Frontal cortex (tissue), 4 donors: ENCODE measurements at places on chromosomes 1 and 21.

DNA sequence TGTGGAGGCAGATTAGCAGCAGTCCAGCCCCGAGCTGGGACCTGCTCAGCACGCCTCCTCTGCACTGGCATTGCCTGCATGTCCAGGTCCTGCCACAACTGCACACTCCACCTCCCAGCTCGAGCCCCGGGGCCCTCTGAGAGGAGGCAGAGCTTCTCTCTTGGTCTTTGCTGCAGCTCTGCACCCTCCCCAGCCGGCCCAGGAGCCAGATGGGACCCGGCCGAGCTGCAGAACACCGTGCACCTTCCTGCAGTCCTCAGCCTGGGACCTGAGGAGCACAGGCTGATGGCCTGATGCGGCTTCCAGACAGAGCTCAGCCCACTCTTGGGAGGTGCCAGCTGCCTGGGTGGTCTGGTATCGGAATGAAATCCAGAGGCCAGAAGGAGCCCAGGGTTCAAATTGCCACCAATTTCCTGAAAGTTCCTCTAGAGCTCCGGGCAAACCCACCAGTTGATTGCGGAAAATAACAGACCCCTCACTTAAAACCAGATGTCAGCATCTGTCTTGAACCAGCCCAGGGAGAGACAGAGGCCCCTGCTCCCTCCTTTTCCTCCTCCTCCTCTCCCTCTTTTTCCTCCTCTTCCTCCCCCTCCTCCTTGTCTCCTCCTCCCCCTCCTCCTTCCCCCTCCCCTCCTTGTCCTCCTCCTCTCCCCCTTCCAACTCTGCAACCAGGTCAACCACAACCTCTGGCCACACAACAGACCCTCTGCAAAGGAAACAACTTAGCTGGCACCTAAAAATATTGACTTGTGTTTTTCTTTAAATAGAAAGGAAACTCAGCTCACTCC is 10.6 kb upstream of the SPSB1 start:
- DNase-seq = no peak

GRCh38 chr1:1841575-1841995 is 49.3 kb downstream of the GNB1 start:
- DNase-seq = no peak

- DNase-seq = no peak
These were observed 14.4 kb downstream of the COLGALT2 start for GRCh38 chr1:184023171-184023570.

- no peak for DNase-seq
These were observed 7.0 kb downstream of the OR14I1 start for GRCh38 chr1:248695451-248696132.

GRCh38 chr1:205842229-205842628 is 7.7 kb downstream of the PM20D1 start:
- no peak for DNase-seq

- no peak for DNase-seq
These were observed 126.0 kb downstream of the KIAA0319L start for GRCh38 chr1:35431173-35431599.

GRCh38 chr1:242240077-242240476 is 241.2 kb upstream of the MAP1LC3C start:
- DNase-seq = no peak

GRCh38 chr1:165884009-165884689 is 56.7 kb downstream of the UCK2 start:
- no peak for DNase-seq
